Amniotic stem cell (primary cell): ENCODE measurements at places on chromosomes 6 and 20.

DNA sequence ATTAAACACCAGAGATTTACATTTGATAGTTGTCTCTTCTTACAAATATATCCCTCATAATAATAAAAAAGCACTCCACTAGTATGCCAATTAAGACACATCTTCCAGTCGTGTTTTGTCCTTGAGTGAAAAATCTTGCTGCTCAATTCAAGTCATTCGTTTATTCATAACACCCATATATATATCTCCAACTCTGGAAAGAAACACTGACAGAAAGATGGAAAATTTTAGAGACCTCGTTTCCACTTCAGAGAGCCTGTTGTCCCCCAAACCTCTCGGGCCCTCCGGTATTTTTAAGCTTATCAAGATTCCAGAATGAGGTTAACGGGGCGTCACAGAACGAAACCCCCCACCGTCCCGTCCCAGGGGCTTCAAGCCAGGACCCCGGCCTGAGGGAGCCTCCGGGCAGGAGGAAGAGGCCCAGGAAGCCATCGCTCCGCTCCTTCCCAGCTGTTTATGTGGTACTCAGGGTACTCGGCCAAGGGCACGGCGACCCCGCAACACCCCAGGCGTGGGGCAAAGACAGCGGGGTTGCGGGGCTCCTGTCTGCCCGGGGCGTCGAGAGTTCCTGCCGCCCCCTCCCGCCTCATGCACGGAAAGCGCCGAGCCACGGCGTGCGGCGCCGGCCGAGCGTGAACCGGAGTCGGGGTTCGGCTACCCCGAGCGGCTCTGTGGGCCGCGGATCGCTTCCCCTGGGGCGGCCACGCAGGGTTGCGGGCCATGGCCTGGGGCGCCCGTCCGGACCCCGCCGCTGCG is 623 bp upstream of the SNX9 start:
- DNase-seq = no peak

GRCh38 chr6:711925-712324 is 19.0 kb upstream of the EXOC2 start:
- no peak for DNase-seq

DNA sequence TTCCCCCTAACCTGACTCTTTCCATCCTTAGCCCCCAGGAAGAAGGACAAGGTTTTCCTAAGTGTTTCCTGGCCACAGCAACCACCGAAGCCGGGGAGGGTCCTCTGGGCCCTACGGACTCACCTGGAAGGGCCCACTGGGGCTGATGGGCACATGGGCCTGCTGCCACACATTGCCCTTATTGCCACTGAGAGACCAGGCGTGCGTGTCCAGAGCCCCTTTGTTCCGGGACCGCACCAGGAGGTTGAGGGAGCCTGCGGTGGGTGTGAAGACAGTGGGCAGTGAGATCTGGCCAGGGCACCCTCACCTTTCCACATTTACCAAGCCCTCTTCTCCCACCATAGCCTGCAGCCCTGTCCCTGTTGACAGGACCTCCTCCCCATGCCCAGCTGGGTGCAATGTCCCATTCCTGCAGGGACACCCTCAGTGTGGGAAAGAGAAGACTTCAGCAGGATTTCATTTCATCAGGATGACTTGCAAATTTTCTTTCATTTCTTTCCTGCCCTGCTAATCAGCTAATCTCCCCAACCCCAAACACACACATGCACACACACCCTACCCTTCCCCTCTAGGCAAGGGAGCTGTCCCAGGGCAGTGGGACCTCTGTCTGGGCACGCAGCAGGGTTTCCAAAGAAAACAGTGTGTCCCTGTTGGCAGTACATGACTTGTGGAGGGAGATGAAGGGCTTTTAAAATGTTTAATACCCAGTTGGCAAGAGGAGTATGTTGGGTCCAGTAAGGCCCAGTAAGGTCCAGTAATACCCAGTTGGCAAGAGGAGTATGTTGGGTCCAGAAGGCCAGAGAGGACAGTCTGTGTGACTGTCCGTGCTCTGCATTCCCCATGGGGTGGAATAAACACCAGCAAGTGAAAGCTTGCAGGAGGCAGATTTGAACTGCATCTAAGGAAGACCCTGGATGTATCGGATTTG is 59.0 kb downstream of the MDGA1 start:
- no peak for DNase-seq

GRCh38 chr6:154898821-154899220 is 96.3 kb upstream of the TIAM2 start:
- no peak for DNase-seq

DNA sequence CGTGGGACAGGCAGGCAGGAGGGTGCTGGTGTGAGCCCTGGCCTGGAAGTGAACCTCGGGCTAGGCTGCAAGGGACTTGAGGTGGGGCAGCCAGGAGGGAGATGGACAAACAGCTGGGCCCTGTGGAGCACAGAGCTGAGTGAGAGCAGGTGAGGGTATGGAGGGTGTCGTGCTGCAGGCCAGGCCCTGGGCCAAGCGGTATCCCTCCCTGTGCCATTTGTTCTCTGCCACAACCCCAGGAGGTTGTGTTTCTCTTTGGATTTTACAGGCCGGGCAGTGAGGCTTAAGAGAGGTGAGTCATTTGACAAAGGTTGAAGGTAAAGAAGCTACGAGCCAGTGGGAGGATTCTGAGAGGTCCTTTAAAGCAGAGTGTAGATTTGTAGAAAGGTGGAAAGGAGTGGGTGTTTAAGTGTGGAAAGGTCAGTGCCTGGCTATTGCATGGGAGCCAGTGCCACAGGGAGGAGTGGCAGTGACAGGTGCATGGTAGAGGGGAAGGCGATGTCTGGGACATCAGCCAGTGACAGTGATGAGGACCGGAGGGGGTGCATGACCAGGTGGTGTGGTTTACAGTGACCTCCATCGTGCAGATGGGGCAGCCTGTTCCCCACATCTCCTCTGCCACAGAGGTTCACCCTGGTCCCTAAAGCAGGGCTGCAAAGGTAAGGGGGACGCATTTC is 39.8 kb downstream of the GMPR start:
- DNase-seq = no peak

DNA sequence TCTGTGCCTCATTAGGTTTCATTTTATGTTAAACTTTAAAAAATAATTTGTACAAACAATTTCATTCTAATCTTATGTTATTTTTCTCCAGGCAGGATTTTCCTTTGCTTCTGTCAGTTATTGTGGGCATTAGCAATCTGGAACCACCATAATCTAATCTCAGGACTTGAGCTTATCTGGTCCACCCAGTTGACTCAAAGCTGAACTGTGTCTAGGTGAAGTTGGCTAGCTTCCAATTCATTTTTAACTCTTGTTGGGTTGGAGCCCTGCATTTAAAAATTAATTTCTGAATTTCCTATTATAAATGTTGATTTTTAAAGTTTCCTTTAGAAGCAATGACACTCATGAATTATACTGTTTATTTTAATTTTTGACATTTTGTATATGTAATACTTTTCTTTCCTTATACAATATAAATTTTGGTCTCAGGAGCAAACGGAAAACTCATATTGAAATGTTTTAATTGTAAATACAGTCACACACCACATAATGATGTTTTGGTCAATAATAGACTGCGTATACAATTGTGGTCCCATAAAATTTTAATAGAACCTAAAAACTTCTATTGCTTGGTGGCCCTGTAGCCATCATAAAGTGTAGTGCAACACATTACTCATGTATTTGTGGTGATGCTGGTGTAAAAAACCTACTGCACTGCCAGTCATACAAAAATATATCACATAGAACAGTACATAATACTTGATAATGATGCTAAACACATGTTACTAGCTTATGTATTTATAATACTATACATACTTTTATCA is 121.3 kb downstream of the CLVS2 start:
- DNase-seq = no peak

DNA sequence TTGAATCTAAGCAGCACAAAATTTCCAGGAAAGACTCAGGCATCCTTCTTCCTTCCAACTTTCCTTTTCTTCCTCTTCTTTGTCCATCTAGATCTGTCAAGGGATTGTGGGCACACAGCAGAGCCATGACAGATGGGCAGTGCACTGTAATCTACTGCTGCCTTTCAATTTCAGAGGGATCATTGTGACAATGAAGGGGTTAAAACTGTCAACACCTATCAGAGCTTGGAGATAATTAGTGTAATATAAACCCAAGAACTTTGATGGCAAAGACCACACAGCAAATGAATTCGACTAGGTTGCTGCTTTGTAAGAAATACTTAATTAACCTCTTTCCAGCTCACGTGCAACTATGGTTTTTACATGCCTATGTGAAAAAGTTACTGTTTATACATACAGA is 55.0 kb downstream of the SAMD5 start:
- DNase-seq = no peak

DNA sequence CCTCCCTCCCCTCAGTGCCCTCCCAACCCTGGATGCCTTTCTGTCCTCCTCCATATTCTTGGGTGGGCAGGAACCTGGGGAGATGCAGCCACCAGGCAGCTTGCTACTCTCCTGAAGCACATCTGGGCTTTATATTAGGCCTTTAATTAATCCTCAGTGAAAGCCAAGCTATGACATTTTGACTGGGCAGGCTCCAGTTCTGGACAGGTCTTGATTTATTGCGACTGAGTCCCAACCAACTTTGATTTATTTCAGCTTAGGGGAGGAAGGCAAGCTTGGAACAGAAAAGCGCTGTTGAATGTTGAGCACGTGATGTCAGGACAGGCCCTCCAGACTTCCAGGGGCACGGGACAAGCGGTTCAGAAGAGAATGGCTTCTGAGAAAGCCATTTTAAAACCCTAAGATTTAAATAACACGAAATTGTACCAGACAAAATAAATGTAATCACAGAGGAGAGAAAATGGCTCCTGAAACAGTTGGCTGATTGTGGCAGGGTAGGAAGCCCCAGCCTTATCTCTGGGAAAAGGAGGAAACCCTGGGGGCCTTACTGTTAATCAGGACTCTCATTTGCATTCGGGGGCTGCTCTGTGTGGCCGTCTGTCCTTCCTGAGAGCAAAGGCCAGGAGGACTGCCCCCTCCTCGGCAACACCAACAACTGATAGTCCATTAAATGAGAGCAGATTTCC is 294.2 kb downstream of the FOXC1 start:
- no peak for DNase-seq

DNA sequence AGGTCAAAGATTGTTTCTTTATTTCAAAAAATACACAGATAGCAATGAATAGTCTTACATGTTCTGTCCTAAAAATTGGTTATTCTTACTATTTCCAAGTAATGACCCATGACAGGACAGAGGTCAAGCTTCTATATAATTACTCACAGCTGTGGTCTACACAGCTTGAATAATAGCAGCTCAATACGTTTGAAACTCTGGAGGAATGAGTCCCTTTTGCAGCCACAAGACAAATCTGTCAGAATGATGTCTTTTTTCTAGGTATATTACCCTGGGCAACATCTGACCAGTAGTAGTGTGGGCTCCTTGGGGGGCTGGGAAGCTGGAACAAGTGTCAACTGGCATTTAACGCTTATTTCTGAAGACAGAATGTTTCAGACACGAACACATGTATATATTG is 84.9 kb upstream of the HTR1B start:
- DNase-seq = no peak

GRCh38 chr6:31498748-31499147 is 803 bp downstream of the MICB start:
- DNase-seq = no peak

GRCh38 chr20:22699396-22699795 is 115.0 kb upstream of the FOXA2 start:
- DNase-seq = no peak

GRCh38 chr6:136547336-136547735 is 2.9 kb downstream of the MAP7 start:
- no peak for DNase-seq

DNA sequence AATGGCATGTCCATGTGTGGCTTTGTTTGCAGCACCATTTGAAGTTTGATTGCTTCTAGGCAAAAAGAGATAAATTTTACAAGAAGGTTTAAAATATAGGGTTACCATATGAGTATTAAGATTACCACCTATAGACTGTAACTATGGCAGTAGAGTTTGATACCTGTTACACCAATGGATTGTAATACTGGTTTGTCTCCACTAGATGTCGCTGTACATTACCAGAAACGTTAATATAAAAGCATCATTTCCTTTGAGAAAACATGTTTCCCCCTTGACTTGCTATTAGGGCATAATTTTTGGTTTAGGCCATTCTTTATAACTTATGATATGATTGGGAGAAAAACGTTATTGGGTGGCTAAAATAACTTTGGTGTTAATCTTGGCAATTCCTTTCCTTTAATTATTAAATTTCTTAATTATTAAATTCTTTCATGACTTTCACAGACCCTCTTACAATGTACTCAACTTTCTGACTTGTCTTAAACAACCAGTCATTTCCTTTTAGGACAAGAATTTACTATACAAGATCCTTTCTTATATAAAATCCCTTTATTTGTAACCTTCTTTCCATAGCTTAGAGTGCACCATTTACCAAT is 42.8 kb downstream of the HLA-DPB1 start:
- DNase-seq = no peak

DNA sequence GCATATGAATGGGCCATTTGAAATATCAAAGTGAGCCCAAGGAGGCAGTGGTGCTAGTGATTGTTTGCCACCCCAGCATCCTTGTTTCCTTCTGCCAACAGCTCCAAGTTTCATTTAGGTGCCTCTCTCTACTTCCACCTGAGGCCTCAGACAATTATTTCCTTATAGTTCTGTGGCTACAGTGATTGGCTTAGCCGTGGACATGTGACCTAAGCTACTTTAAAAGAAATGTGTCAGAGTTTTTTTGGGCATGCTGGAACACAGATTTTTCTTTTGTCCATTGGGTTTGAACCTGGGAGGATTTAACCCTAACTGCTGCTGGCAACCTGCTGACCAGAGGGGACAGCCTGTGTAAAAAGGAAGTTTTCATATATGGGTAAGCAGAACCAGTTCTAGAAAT is 319.4 kb downstream of the CD109 start:
- DNase-seq = no peak

DNA sequence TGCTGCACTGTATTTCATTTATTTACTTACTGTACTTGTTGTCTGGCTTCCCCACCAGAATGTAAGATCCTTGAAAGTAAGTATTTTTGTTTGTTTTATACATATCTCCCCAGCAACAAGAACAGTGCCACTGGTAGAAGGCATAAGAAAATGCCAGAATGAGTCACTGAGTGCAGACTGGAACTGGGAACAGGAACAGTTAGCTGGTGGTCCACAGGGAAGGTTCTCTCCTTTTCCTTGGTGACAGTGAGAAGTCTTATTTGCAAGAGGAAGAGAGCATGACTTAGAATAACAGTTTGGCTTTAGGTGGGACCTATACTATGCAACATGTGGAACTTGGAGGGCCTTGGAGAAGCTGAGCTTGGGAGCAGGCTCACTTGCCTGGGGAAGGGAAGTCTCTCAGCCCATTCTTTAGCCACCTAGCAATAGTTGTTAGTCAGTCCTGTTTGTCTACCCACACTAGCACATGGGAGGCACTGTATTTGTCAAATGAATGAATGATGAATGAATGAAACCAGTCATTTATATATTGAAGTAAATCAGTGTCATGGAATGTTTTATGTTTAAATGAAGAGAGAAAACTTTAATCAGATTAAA is 203.5 kb downstream of the KCNQ5 start:
- DNase-seq = no peak

- DNase-seq = no peak
Observed at GRCh38 chr20:56781108-56781739, 152.1 kb downstream of the TFAP2C start.

- no peak for DNase-seq
Observed at GRCh38 chr6:42821846-42822245, 40.0 kb downstream of the BICRAL start.
